Stimulated activated CD8-positive, alpha-beta memory T cell treated with anti-CD3 and anti-CD28 coated beads, Interleukin-4, amount 100 ng/mL, for 24 hours (primary cell): ENCODE measurements at places on chromosomes 11 and 22.

GRCh38 chr11:112404112-112404511 lies 143.5 kb upstream of the PLET1 start:
- no peak for DNase-seq

DNA sequence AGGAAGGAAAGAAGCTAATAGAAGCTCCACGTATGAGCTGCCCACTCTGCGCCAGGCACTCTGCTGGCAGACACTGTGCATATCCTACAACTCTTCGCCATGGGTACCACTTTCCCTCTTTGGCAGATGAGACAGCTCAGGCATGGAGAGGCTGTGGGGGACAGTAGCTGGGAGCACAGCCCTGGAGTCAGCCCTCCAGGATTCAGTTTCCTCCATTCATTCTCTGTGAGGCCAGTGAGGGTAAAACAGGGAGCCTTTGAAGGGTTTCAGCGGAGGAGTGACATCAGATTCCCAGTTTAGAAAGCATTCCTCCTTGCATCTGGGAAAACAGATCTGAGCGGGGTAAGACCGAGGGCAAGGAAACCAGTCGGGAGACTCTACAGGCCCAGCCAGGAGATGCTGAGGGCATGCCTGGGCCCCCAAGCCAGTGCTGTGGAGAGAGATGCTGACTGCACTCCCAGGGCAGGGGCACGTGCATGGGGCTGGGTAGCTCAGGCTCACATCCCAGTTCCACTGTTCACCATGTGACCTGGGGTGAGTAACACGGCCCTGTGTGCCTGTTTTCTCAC lies 58.3 kb upstream of the EMID1 start:
- no peak for DNase-seq

DNA sequence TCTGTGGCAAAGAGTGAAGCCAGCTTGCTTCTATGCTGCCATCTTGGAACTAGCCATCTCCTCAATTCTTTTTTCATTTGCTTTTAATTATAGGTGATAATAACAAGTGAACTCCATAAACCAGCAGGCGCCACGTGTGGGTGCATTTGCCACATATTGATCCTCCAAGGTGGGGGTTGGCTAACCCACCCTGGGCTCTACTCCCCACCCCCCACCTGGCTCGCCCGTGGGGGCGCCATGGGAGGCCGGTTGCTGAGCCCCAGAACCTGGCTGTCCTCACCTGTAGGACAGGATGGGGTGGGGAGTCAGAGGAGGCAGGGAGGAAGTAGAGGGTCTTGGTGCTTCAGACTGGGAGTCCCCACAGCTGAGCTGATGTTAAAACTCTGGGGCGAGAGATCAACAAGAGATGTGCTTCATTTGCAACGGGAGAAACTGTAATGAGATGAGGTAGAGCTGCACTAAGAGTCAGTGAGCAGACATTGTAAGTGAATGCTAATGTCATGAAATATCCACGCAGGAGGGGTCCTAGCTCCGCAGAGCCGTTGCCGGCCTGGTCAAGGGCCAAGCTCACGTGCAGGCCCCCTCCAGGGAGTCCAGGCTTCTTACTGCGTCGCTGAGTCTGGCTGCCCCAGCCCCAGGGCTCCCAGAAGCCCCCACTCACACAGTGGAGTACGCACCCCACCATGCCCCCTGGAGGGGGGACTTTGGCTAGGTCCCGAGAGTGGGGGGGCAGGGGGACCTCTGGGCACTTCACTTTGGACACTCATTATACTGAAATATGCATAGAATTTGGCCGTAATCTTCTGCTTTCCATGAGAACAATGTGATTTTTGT lies 59.4 kb downstream of the BRD1 start:
- DNase-seq = no peak

DNA sequence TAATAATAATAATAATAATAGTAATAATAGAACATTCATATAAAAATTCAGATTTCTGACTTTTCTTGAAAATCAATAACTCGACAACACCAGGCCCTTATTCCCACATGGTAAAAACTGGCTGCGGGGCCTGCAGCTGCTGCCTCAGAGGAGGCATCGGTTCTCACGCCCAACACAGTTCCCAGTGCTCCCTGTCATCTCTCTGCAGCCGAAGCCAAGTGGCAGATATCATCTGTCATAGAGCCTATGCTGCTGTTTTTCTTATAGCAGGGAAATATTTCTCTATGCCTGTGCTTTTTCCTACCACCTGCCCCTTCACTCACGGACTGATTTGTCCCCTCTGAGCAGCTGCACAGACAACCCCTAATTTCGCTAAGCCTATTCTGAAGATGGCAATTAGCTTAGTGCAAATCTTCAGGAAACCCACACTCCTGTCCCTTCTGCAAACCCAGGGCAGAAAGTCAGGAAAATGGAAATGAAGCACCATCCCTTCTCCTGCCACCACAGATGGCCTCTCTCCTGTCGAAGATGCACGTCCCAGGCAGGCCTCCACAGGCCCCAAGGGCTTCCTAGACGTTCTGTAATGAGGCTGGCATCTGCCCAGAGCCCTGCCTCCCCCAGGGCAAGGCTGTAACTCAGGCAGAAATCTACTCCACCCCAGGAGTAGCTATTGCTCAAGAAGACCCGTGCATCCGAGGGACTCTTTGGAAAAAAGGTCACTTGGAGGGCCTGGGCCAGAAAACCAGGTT lies 66.7 kb downstream of the SYN3 start:
- no peak for DNase-seq

- no peak for DNase-seq
Measured at GRCh38 chr11:34208266-34209135, 103.1 kb downstream of the NAT10 start.

GRCh38 chr11:132439711-132440255 lies 1069.4 kb downstream of the NTM start:
- DNase-seq = no peak

DNA sequence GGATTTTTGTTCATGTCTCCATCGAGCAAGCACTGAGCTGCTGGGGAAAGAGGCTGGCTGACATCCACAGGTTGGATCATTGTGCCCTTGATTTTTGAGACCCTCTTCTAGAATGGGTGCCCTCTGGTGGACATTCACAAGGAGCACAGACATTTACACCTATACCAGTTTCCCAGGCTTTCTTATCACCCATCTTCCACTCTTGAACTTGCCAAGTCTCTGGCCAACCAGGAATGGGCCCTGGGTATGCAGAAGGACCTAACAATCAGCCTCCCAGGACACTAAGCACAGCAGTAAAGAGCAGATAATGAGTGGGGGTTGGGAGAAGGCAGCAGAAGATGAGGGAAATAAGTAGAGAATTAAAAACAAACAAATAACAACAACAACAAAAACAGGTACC lies 5.7 kb upstream of the INTS4 start:
- DNase-seq = peak; percentile 12

DNA sequence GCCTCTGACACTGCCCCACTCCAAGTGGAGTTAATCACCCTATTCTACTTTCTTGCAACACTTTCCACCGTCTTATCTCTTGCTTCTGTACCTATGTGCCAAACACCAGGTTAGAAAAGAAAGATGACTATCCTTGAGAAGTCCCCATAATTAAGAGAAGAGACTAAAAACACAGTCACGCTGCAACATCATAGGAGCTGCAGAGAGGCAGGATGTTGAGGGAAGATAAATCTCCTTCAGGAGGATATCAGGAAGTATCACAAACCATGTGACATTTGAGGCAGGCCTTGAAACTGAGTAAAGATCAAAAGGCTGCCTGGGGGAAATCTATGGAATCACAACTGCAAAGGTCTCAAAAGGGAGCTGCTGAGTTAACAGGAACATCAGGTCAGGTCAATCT lies 24.8 kb downstream of the GAB2 start:
- DNase-seq = no peak

- DNase-seq = no peak
Measured at GRCh38 chr22:35089139-35089538, 23.2 kb downstream of the ISX start.

- DNase-seq = no peak
Measured at GRCh38 chr11:69260622-69261021, 33.3 kb upstream of the MYEOV start.

GRCh38 chr11:10305964-10306918 lies 1.4 kb downstream of the ADM start:
- no peak for DNase-seq

GRCh38 chr11:45320371-45320770 lies 34.2 kb upstream of the SYT13 start:
- no peak for DNase-seq

- DNase-seq = no peak
Measured at GRCh38 chr11:113874581-113875233, 665 bp downstream of the USP28 start.

GRCh38 chr11:67303132-67303834 lies at the start of gene SSH3:
Gene SSH3 (plus strand): TSS chr11:67303530. CDS start chr11:67303626, 96 bp downstream.
- DNase-seq = no peak
